ENCODE measurements at places on chromosomes 7 and 10.
A peak's percentile ranks its signal among the peaks of the same experiment; 100 is the strongest.

DNA sequence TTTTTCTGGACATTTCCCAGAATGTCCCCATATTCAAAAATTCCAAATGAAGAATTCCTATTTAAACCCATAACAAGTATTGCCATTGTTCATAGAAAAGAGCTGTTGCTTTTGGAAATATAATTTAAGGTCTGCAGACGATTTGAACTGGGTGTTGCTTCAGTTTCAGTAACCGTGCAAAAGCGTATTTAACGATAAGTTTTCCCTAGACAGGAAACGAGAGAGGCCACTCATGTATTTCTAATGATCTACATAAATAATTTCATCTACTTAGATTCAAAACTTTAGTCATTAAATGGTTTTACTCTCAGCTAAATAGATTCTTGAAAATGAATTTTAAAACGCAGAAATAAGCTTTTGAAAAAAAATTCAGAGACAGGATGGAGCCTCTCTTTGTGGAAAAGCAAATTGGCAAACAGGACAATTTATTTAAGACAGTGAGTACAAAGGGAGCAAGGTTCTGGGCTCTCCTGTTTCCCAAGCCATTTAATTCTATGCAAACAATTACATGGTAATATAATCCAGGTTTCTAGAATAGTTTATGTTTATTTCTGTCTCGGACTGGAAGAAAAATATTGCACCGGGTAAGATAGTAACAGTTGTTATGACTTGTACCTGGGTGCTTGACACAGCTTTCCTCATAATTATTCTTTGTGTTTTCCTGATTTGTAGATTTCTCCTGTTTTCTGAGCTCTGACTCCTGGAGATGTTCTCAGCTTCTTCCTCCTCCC lies 263.0 kb downstream of the BAMBI start:
- no peak for DNase-seq

DNA sequence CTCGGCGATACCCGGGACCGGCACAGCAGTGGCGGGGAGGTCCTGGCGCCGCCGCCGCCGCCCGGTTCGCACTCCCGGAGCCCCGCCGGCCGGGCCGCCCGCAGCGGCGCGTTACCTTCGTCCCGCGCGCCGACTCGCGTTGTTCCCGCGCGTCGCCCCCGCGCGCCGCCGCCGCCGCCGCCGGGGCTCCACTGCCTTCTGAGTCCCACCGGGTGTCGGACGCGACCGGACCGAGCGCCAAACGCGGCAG lies at the start of gene EZH2:
EZH2 (minus strand) TSS at position 243 of the 250 bp plus-strand sequence. CDS start 36,993 bp downstream, outside the sequence.
- DNase-seq, result no peak

DNA sequence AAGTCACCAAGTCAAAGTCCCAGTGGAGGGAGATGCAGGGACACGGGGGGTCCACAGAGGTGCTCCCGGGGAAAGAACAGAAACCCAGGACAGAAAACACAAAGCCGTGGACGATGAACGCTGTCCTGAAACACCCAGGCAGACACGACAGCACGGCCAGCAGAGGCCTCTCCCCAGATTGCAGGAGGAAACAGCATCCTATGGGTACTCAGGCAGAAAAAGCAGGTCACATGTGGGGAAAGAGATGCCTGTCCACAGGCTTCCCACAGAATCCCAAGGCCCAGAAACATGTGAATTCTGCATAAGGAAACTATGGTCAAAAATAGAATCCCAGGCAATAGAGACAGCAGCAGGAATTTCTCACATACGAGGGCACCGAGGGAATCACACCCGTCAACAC lies 53.6 kb upstream of the ADGRA1 start:
- DNase-seq, result no peak

- peak; percentile 16 for DNase-seq
Measured at GRCh38 chr10:33010132-33011037, 52.4 kb upstream of the ITGB1 start.

DNA sequence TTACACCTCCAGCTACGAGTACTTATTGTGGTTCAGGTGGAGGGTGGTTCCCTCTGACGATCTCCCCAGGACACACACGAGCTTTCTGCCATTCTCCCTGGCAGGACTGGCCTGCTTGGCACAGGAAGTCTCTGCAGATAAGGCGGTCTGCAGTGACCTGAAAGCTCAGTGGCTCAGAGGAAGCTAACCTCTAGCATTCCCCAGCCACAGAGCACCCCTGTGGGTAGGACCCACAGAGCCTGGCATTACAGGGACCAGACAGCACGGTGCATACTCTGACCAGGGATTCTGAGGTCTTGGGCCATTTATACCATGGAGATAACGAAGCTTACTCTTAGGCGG lies 1.9 kb upstream of the GPR146 start:
- no peak for DNase-seq

- no peak for DNase-seq
Measured at GRCh38 chr7:100583132-100584053, 2.5 kb downstream of the LRCH4 start.

GRCh38 chr7:55005241-55005851 lies 13.5 kb upstream of the EGFR start:
- DNase-seq, result no peak

GRCh38 chr10:97388152-97388551 lies 13.0 kb downstream of the RRP12 start:
- DNase-seq, result no peak

DNA sequence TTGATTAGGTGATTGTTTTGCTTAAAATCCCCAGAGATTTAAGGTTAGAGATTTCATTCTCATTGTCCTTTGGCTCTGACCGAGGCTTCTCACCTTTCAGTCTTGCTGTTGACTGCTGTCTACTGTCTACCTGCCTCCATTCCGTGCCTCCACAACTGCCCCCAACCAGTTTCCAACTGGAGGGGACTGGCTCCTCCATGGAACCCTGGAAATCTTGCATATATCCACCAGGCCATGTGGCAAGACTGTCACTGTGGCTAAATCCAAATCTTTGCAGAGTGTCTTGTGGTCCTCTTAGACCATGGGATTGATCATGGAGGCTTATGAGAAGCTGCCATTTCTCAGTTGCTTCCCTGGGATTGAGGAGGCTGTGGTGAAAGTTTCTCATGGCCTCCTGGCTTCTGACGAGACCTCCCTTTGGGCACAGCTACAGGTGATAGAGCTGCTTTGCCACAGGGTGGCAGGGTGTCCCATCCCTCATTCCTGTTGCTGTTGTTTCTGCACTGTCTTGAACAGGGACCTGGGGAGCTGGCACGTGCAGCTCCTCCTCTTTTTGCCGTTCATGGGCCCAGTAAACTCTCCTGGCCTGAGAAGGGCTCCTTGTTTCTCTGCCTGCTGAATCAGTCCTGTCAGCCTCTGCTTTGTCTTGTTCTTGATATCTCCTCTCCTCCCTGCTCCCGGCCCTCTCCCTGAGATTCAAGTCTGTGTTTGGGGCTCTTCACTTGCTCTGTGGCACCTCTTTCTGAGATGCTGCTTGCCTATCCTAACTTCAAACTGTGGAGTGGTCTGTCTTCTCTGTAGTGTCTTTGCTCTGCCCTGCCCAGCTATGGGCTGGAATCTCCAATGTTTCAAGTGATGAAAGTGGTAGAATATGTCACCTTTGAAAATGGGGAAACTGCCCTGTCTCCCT lies 63.6 kb upstream of the IGFBP3 start:
- DNase-seq, result peak; percentile 43

DNA sequence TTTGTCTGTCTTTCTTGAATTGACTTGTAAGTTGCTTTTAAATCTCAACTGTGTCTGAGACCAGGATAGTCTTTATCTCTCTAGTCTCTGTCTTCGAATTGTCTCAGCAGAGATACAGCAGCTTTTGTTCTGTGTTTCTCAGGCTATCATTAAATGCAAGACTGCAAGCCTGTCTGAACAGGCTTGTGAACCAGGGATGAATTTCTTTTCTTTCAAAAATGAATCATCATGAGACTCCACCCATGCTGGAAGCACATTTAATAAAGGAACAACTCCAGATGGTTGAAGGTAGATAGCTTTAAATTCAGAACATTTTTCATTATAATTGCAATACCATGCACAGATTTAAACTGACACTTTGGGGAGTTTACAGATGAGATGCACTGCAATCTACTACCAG lies 155.9 kb downstream of the SEC23IP start:
- DNase-seq, result no peak

- DNase-seq, result no peak
Measured at GRCh38 chr7:42212541-42213090, 24.4 kb downstream of the GLI3 start.

DNA sequence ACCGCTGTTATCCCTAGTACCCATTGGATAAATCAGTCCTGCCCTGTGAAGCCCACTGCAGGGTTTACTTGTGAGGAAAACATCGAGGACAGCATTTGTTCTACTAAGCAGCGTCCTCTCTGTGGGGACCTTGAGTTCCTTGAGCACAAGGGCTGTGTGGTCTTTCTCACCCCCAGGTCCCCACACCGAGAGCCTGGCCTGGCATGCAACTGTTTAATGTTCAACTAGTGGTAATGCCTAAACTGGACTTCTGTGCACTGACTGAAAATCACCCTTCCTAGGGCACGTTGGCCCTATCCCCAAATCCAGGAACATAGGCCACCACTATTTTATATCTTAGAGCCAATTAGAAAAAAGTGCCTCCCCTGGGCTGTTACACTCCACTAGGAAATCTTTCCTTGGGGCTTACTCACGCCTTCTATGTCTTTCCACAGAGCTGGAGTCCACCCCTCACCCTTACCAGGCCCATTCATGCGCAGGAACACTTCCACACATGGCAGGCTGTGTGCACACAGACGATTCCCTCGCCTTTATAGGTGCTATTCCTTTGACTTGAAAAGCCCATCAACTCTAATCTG lies 1.7 kb upstream of the TMEM213 start:
- no peak for DNase-seq

- peak; percentile 21 for DNase-seq
Measured at GRCh38 chr10:17607603-17608332, 9.4 kb downstream of the HACD1 start.

- no peak for DNase-seq
Measured at GRCh38 chr10:48550071-48550691, 54.7 kb downstream of the ARHGAP22 start.

DNA sequence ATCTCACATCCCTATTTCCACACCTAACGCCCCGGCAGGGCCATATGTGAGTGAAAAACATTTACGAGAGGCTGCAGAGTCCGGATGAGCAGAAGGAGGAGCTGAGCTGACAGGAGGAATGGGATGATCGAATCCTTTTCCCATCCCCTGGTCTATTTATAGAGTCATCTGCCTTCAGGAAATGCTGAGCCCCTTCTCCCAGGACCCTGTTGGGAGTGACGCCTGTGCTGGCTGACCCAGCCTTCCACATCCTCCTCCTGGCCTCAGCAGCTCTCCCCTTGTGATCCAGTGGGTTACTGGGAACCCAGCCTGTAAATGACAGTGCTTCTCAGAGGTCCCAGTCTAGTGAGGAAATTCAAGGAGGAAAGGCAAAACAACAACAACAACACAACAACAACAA lies 16.6 kb downstream of the DENND2A start:
- no peak for DNase-seq

GRCh38 chr7:108009873-108010272 lies 6.9 kb upstream of the LAMB1 start:
- DNase-seq, result no peak

- DNase-seq, result no peak
Measured at GRCh38 chr7:71871446-71871845, 540.7 kb downstream of the CALN1 start.

DNA sequence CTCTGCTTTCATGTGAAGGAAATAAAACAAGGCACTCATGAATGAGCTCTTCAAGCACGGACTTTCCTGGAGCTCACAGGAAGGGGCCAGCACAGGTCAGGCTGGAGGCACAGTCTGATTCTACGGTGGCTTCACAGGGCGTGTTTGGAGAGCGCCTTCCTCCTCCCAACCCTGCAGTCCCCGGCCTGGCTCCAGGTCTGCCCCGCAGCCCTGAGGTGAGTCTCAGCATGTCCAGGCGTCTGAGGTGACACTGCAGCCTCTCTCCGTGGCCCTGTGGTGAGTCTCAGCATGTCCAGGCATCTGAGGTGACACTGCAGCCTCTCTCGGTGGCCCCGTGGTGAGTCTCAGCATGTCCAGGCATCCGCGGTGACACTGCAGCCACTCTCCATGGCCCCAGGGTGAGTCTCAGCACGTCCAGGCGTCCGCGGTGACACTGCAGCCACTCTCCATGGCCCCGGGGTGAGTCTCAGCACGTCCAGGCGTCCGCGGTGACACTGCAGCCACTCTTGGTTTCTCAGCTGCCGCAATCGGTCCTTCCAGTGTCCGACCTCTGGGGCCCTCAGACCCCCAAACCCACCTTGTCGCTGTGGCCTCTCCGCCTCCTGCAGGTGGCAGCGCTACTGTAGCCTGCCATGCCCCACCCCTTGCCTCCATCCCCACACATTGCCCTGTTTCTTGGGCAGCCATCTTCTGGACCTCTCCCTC lies 381.7 kb downstream of the DNAJB6 start:
- DNase-seq, result no peak

DNA sequence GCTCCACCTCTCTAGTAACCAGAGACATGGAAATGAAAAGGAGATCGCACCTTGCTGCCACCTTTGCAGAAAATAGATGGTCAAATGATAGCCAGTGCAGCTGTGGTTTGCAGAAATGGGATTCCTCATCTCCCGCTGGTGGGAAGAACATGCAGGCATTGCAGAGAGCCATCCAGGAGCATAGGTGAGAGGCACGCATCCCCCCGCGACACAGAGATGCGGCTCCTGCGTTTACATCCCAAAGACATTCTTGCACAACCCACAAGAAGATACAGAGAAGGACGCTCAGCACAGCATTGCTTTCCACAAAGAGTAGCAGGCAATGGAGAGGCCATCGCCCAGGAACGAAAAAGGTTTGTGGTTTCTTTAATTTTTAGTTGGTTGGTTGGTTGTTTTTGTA lies 56.2 kb downstream of the OAT start:
- no peak for DNase-seq

GRCh38 chr10:103949728-103950127 lies 17.2 kb upstream of the SLK start:
- DNase-seq, result no peak

DNA sequence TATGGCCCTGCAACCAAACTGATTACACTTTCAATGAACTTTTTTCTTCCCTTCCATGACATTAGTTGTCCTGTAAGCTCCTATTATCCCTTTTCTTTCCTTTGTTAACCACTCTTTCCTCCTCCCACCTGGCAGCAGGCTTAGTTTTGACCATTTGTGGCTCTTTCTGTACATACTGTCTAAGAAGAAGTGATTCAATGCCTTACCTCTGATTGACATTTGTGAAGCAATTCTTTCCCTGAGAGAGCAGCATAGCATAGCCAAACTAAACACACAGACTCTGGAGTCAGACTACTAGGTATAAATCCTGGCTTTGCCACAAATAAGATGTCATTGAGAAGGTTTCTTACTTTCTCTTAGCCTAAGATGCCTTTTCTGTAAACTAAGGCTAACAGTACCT lies 48.9 kb downstream of the AHR start:
- no peak for DNase-seq

DNA sequence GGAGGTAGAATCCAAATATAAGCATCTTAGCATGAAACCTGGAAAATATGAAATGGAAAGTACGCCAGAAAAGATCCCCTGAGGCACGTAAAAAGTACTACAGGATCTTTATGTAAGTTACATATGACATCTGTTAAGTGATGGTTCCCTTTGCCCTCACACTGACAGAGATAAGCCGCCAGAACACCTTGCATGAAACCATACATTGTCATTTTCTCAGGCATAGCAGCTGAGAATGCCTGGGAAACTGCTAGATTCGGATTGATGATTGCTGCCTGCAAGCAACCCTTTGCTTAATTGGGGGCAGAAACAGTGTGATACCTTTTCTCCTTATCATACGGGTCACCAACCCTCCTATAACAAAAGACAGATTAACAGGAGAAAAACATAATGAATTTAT lies 826.6 kb upstream of the LRRN3 start:
- DNase-seq, result no peak
